ENCODE measurements at places on chromosomes 2 and 18.

GRCh38 chr2:141003967-141004657 lies 1126.7 kb downstream of the LRP1B start:
- DNase-seq = no peak

DNA sequence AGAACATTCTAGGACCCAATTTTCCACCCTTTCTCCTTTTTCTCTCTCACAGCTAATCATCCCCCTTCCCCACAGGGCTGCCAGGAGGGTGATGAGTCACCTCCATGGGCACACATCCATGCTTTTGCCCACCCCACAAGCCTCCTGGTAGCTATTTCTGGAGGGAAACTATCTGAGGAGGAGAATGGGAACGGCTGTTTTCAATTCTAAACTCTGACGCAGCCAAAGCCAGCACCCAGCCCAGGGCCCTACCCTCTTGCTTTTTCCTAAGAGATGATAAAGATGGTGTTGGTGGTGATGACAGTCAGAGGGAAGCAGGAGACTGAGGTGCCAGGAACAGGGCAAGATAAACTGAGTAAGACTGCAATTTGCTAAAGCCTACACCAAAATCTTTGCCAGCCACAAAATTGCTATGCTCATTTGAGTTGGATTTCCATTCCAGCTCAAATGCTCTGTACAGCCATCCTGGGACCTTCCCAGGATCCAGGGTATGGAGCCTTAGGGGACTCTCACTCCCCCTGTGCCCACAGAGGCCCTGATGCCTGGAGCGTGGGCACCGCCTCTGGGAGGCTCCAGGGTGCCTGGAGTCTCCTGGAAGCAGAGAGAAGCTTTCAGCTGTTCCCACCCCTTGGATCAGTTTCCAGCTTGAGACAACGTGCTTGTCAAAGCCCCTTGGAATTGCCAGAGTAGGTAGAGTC lies 62.0 kb upstream of the FZD7 start:
- DNase-seq = no peak

GRCh38 chr18:63465059-63465458 lies 11.7 kb upstream of the SERPINB5 start:
- no peak for DNase-seq

- DNase-seq = no peak
These were observed 156.1 kb upstream of the MGAT5 start for GRCh38 chr2:134097740-134098139.

DNA sequence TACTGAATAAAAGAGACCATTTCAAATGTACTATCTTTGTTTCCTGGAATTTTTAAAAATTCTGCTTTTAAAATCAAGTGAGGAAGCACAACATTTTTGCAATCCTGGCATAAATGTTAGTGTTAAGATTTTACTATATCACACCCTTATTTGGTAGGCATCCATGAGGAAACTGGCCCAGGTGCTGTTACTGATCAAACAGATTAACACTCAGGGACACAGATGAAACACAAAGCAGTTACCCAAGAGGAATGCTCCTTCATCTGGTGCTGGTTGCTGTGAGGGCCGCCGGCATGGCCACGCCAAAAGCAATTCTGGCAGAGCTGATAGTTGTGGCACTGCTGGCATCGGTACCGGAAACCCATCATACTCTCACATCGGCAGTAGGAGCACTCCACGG lies 96.8 kb downstream of the DTNB start:
- no peak for DNase-seq

DNA sequence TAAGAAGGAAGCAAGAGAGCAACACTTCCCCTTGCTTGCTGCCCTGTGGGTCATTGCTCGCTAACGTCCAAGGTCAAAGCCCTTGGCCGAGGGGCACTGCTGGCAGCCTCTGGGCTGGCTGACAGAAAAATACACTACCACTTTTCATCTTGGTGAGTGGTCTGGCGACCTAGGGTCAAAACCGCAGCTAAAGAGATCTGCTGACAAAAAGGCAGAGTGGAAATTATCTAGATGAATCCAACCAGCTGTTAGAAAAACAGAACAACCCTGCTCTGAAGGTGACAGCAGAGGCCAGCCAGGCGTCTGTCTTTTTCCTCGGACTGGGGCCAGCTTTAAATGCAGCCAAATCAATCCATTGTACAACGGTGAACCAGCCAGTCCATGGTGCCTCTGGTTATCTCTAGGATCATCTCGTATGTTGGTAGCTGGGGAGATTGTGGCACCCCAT lies 92.6 kb downstream of the CD8B2 start:
- no peak for DNase-seq

GRCh38 chr18:46622999-46623398 lies 34.0 kb downstream of the LOXHD1 start:
- DNase-seq = no peak

DNA sequence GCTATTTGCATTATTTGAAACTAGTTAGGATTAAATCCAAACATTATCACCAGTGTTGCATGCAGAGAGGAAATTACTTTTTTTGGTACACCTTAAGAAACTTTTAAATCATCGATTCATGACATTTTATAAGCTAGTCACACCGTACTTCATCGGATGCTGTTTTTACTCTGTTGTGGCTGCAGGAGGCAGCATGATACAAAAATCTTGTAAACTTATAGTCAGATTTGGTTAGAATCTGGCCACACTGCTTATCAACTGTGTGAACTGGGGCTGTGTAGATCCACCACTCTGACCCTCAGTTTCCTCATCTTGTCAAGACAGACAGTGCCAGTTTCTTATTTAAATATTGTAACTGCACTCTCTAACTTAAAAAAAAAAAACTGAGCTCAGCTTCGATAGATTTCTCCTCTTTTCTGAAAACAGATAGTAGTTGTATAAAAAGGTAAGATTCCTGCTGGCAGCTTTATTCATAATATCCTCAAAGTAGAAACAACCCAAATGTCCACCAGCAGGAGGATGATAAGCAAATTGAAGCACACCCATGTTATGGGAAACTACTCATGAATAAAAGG lies 77.8 kb downstream of the RAPGEF4 start:
- no peak for DNase-seq

DNA sequence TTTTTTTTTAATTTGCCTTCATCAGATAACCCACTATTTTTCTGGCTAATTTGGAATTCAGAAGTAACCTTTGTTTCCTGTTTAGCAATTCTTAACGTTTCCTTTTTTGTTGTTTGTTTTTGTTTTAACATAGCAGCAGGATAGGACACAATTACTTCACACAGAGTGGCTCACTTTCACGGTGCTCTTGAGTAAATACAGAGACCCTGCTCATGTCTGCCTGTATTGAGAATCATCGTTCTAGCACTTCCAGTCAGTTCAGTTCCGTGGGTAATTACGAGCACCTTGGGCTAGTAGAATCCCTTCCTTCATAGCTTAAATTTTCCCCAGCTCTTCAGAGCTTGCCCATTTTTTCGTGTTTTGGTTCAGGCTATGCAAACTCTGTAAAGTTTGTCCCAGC lies 1225.4 kb upstream of the LRRTM1 start:
- no peak for DNase-seq

DNA sequence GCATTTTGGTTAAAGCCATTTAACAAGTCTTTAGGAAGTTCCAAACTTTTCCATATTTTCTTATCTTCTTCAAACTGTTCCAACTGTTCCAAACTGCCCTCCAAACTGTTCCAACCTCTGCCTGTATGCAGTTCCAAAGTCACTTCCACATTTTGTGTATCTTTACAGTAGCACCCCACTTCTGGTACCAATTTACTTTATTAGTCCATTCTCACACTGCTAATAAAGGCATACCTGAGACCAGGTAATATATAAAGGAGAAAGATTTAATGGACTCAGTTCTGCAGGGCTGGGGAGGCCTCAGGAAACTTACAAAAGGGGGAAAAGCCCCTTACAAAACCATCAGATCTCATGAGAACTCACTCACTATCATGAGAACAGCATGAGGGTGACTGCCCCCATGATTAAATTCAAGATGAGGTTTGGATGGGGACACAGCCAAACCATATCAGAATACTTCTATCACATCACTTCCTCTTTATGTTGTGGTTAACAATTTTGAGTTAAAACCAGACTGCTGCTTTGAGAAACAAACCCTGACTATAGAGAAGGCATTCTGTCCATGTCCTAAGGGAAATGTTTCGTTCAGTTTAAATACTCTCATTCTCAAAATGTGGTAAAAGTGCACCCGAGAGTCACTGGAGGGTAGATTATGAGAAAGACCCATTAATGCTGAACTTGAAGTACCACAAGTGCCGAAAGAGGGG lies 11.0 kb downstream of the IL18R1 start:
- peak; percentile 53 for DNase-seq

GRCh38 chr2:106127282-106127771 lies 66.8 kb downstream of the UXS1 start:
- no peak for DNase-seq

DNA sequence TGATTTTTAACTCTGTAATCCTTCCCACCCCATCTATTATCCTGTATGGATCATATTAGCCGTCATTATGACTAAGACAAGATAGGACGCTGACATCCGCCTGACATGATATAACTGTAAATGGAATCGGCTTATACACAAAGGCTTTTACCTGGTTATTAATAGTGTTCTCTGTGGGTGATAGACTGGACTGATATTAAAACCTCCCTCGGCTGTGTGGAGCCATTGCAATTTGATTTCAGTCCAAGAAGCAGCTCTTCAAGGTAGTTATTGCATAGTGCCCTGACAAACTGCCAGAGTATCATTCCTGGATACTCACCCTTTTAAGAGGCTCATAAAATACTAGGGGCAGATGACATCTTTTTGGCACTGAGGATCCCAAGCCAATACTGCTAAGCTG lies 226.1 kb upstream of the HNRNPA3 start:
- DNase-seq = no peak

- no peak for DNase-seq
These were observed 267.6 kb downstream of the KCNE4 start for GRCh38 chr2:223319601-223320000.

DNA sequence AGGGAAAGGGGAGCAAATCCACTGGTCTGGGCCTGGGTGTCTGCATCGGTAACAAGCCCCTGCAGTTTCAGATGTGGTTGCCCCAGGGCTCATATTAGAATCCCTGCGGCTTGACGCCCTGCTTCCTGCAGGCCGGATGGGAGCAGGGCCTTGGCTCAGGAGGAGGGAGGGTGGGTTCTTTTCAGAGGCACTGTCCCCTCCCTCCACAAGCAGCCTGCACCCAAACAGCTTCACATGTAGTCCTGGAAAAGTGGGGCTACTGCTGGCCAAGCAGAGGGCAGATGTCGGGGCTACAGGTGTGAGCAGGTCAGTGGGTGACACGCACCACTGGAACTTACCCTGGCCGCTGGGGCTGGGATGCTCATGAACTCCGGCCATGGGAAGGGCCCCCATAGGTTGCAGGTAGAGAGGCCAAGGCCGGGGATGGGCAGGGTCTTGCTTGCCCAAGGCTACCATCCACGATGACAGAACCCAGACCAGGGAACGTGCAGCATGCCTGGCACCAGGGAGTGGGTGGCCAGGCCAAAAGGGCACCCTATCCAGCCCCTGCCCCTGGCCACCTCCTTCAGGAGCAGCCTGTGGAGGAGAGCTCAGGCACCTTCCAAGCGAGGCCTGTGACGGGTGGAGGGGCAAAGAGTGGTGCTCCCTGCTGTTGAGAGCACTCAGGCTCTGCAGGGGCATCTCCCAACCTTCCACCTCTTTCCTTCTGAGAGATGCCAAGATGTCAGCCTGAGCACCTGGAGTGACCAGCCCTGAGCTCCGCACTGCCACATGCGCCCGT lies 16.8 kb downstream of the ARID5A start:
- DNase-seq = no peak

DNA sequence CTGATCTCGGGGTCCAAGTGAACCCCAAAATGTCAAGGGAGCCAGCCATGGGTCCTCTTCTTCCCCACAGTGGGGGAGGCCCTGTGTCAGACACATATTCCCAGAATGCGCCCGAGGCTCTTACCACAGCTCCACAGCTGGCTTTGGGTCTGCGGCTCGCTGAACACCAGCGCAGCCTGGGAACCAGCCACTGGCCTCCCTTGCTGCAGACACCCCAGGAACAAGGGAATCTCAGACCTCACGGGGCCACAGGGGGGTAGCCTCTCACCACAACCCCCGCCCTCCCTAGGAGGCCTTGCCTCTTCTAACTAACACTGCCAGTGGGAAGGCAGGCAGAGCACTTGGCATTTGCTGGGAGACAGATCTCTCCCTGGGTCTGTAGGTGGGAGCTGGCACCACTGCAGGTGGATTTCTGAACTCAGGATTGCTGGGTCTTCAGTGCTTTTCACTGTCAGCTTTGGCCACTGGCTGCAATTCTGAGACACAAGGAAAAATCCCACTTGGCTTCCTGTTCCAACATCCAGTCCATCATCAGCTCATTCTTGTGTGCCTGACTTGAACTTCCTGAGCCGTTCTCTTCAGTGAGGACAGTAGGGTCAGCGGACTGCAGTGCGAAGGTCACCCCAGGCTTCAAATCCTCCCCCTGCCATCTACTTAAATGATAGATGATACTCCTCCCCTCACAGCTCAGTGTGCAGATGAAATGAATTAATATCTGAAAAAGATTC lies 128.7 kb downstream of the CAPN13 start:
- no peak for DNase-seq

DNA sequence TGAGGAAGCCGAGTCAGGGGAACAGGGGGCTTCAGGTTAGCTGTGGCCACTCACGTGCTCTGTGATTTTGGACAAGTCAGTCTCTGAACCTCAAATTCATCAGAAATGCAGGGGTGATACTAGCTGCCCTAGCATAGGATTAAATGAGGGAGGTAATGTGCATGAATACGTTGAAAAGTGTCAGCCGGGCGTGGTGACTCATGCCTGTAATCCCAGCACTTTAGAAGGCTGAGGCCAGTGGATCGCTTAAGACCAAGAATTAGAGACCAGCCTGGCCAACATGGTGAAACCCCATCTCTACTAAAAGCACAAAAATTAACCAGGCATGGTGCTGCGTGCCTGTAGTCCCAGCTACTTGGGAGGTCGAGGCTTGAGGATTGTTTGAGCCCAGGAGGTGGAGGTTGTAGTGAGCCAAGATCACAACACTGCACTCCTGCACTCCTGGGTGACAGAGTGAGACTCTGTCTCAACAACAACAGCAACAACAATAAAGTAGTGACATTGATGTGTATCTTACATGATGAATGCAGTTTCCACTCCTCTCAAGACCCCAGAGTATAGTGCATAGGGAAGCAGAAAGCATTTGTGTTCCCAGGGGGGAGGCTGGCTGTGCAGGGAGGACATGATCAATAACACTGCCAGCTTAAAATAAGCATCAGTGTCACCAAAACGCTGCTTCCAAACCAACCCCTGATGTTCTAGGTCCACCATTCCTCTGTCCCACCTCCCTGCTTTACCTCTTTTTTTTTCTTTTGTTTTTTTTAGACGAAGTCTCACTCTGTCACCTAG lies 68.8 kb downstream of the HNRNPLL start:
- DNase-seq = no peak

- DNase-seq = no peak
These were observed 128.8 kb upstream of the HAAO start for GRCh38 chr2:42921147-42921520.

DNA sequence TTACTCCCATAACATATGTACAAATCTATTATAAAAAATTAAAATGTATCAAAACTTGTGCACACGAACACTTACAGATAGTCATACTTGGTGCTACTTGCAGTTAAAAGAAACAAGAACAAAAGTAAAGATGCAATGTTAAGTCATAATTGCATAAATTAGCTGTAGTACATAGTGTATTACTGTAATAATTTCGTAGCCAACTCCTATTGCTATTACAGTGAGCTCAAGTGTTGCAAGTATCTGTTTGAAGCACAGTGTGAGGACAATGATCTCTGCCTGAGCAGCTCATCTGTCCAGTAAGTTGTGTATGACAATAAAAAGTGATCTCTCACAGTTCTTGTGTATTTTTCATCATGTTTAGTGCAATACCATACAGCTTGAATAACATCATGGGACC lies 7.5 kb upstream of the SERPINB13 start:
- DNase-seq = no peak

GRCh38 chr18:48075707-48076093 lies 145.2 kb upstream of the SMAD2 start:
- no peak for DNase-seq
